ENCODE measurements at places on chromosomes 4 and X. TPM values are rescaled to one million over a fixed set of nuclear protein-coding genes. Genes with fewer than 3 reads are reported as not detected.

Gene STK26
- 10.9 TPM for total RNA-seq

Gene PAGE3
- total RNA-seq, result not detected

Gene CPLX1
- not detected for total RNA-seq

Gene SHOX
- not detected for total RNA-seq

Gene DCAF8L1
- total RNA-seq, result not detected

Gene FAT4
- 7.5 TPM for total RNA-seq

Gene SLC25A14
- 18.0 TPM for total RNA-seq

Gene AR
- total RNA-seq, result 3.6 TPM

All from epithelial cell of alveolus of lung (primary cell).